ENCODE measurements at places on chromosomes 3 and 15.

DNA sequence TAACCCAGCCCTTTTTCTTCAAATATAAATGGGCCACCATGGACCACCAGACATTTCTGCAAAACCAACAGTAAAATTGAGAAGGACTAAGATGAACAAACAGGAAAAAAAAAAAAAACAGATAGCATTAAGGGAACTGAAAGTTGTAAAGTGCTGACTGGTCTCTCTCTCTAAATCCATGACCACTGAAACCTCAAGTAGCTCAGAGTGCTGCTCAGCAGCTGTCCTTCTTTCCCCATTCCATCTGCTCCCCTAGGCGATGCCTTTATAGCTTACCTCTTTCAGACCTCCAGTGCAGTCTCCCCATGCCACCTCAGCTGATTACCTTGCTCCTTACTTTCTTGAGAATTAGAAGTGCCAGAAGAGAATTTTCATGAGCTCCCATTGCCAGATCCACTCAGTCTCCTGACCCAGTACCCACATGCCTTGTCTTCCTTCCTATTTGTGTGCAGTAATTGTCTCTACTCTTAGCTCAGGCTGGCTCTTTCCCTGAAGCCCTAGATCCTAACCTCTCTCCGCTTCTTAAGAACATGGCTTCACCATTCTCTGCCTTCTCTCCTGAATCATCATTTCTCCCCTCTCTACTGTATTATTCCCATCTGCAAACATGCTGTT lies 23.9 kb upstream of the XIRP1 start:
- no peak for DNase-seq

- DNase-seq, result no peak
Measured at GRCh38 chr3:24012589-24013269, 67.6 kb downstream of the NR1D2 start.

DNA sequence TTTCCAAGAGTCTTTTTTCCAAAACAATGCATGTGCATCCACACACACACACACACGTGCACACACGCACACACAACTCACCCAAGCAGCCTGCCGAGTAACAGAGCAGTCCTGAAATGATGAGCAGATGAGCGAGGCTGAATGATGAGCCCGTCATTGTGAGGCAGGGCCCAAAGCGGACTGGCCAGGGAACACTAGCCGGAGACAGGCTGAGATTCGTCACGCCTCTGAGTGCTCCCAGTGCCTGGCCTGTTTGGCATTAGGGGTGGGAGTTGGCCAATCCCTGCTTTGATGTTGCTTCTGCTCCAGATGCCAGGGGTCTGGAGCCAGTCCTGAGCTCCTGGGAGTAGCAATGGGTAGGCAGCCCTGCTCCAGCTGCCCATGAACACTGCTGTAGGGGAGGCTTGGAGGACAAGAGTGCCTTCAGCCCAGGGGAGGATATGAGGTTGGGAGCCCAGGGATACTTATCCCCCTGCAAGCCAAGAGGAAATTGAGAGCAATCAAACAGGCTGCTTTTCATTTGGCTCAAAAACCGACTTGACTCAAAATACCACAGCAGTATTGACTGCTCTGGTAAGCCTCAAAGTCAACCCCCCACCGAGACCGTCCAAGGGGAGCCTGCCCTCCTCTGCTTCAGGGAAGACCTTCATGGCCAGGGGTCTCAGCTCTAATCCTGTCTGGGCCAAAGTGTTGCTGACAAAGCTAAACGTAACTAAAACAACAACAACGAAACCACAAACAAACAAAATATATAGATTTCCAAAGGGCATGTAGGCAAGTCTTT lies 22.9 kb downstream of the COLQ start:
- no peak for DNase-seq

DNA sequence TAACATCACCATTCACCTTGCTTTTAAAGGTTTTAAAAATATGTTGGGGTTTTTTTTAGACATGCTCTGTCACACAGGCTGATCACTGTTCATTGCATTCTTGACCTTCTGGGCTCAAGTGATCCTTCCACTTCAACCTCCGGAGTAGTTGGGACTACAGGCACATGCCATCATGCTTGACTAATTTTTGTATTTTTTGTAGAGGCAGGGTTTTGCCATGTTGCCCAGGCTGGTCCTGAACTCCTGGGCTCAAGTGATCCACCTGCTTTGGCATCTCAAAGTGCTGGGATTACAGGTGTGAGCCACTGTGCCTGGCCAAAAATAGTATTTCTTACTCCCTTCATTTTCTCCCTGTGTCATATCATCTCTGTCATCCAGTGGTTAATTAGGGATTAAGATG lies 101.4 kb downstream of the PIK3R4 start:
- no peak for DNase-seq

GRCh38 chr3:155670335-155670734 lies 74.5 kb downstream of the PLCH1 start:
- no peak for DNase-seq

DNA sequence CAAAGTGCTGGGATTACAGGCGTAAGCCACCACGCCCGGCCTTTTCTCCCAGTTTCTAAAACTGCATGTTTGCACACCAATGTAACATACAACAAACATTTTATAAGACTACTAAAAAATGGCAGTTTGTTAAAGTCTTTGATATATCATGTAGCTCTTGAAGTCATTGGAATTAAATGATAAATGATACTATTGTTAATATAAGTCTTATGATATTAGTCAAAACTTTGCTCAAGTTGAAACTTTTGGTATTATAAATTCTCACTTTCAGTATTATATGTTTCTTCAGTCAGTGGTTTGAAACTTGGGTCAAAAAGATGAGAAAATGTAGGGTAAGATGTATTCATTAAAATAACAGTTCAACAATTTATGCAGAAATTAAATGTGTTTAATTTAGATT lies 117.6 kb upstream of the TBL1XR1 start:
- no peak for DNase-seq

GRCh38 chr3:128313071-128313725 lies 153.5 kb downstream of the DNAJB8 start:
- no peak for DNase-seq

DNA sequence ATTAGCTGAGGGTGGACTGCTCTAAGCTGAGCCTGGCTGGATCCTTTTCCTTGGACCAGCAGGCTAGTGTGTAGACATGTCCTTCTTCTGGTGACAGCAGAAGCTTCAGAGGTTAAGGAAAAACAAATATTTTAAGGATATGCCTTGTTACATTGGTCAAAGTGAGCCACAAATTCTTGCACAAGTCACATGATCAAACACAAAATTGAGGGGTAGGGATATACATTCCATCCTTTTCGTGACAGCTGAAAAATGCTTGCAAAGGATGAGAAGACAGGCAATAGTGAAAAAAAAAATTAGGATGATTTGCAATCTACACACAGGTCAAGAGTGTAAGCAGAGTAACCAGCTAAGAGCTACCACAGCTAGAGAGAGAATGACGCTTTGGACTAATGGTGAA lies 21.1 kb upstream of the OXTR start:
- no peak for DNase-seq

GRCh38 chr3:3351226-3351625 lies 171.7 kb upstream of the CRBN start:
- no peak for DNase-seq

GRCh38 chr3:143001034-143001368 lies 369 bp upstream of the U2SURP start:
- no peak for DNase-seq

GRCh38 chr3:142724682-142725356 lies 985 bp downstream of the TRPC1 start:
- peak; percentile 26 for DNase-seq

- peak; percentile 60 for DNase-seq
Measured at GRCh38 chr3:72418244-72418643, 430.0 kb downstream of the SHQ1 start.

GRCh38 chr15:94255540-94255939 lies 24.2 kb downstream of the MCTP2 start:
- DNase-seq, result no peak

DNA sequence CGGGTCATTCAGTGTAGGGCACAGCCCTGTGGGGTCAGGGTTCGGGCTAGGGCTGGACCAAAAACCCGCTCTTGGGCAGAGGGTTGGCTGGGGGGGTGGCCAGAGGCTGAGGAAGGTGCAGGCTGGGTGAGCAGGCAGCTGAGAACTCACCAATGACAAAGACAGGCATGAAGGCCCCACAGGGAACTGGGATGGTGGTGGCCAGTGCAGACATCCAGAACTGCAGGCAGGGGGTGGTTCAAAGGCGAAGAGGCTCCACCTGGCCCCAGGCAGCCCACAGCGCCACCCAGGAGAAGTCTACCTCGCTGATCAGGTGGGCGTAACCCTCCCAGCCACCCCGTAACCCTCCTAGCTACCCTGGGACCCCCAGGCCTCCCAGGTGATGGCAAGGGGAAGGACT lies 6.7 kb downstream of the CLCN2 start:
- DNase-seq, result no peak

- DNase-seq, result no peak
Measured at GRCh38 chr15:86135041-86135440, 55.4 kb downstream of the AGBL1 start.

DNA sequence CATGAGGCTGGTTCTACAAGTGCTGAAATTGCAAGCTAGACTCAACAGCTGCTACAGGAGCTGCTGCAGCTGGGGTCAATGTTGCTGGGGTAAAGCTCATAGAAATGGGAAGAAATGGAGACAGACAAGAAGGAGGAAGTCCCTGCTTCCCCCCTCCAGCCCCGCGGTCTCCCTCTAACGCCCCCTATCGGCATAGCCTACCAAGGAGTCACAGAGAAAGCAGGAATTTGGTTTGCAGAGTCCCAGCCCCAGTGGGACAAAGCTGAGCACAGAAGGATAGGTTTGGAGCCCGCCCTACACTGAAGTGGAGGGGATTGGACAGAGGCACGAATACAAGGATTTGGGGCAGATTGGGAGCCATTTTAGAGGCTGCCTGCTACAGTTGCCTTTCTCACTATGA lies 176.9 kb upstream of the ANKRD28 start:
- DNase-seq, result no peak

DNA sequence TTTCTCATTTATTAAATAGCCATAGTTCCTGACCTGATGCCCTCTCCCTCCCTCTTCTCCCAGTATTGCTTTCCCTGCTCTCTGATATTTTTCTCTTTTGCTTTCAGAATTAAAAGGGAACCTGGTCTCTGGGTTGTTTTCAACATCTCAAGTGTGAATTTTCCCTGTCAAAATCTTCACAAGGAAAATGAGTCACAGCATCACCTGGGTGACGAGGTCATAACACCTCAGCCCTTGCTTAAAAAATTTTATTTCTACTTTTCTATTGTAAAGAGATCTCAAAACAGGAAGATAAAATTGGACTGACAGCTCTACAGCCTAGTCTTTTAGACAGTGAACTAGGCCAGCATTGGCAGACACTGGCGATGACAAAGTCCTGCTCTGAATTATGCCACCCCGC lies 40.1 kb downstream of the GAP43 start:
- no peak for DNase-seq

DNA sequence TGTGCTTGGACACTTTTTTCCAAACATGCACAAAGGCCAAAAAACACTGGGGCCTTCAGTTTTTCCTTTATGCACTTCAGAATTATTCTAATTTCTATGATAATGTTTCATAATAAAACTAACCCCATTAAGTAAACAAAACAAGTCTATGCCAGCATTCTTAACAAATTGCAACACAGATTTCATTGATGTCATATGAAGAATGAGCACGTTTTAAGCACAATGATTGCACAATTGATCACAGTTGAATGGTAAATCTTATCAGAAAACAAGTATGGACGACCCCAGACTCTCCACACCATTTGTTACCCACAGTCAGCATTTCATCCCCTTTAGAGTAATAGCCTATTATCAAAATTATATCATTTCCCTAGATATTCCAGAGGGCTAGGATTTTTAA lies 46.7 kb upstream of the PROK2 start:
- no peak for DNase-seq

GRCh38 chr15:35769656-35770055 lies 223.7 kb upstream of the DPH6 start:
- DNase-seq, result no peak

GRCh38 chr15:39966521-39966920 lies 32.6 kb downstream of the EIF2AK4 start:
- no peak for DNase-seq

DNA sequence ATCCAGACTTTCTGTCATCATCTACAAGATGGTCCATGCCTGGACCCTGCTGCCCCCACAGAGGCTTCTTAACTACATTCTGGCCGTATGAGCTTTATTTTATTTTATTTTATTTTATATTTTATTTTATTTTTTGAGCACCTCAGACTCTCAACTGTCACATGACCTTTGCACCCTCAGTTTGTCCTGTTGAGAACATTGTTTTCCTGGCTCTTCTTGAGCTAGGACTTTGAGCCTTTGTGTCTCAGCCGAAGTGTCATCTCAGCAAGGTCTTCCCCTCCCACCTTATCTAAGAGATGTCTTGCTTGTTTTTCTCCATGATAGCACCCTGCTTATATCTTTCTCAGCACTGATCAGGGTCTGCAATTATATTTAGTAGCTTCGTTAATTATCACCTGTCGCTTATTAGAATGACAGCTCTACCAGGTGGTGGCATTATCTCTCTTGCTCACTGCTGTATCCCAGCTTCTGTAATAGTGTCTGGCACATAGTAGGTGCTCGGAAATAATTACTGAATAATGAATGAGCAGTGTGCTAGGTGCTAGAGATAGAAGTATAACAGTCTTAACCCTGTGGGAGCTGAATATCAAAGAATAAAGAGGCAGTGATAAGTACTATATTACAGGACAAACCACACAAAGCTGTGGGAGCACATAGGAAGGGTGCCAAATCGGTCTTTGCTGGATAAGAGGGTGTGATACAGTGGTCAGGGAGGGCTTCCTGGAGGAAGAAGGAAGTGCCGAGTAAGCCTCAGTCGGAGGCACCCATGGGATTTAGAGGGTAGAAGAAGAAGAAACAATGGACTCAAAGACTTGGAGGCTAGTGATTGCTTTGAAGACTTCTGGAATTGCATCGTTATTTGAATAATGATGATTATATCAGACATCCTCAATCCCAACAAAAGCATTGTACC lies 136.2 kb downstream of the ITPR1 start:
- no peak for DNase-seq

GRCh38 chr15:94028809-94029208 lies 202.6 kb upstream of the MCTP2 start:
- no peak for DNase-seq

GRCh38 chr3:51503007-51503406 lies 3.2 kb upstream of the DCAF1 start:
- DNase-seq, result no peak

- no peak for DNase-seq
Measured at GRCh38 chr15:92665100-92665555, 9.6 kb upstream of the FAM174B start.

DNA sequence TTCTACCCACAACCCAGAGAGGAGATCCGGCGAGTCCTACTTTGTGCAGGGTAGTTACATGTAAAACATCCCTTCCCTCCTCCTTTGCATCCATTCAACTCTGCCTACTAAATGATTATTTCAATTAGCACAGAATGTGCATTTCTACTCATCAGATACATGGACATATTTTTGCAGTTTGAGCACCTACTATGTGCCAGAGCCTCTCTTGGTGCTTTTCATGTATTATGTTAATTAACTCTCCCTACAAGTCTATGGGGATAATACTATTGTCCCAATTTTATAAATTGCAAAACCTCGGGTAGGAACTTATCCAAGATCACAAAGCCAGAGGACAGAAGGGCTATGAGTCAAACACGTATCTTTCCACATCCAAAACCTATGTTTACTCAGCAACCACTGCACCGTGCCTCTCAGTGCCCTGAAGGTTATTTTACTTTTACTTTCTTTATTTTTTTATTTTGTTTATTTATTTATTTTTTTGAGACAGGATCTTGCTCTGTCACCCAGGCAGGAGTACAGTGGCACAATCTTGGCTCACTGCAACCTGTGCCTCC lies 432.8 kb downstream of the MAGI1 start:
- DNase-seq, result no peak

GRCh38 chr3:28317438-28318022 lies 31.0 kb upstream of the ZCWPW2 start:
- peak; percentile 42 for DNase-seq

Data from kidney capillary endothelial cell (primary cell).